ENCODE measurements at places on chromosomes 11 and 22.
A peak's percentile ranks its signal among the peaks of the same experiment; 100 is the strongest.

DNA sequence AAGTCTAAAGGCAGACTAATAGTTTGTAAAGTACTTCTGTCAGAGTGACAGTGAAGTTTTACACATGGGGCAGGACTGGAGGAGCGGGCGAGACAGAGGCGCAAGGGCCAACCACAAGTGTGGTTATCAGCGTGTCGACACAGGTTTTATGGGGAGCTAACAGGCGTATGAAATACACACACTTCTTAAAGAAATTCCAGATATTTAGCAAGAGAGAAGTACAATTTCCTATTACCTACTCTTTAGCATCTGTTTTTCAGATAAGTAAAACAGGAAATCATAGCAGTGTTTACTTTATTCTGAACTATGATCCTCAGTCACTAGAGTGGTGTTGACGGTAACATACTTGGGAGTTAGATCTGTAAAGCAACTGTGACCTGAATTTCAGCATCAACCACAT lies 22.5 kb downstream of the VSIG10L2 start:
- no peak for DNase-seq

GRCh38 chr11:111912535-111912934 lies at the start of gene HSPB2:
HSPB2 (plus strand) TSS chr11:111912734; CDS start chr11:111912830, 96 bp downstream.
- no peak for DNase-seq

GRCh38 chr11:36777311-36777710 lies 179.3 kb upstream of the RAG2 start:
- no peak for DNase-seq

- no peak for DNase-seq
Measured at GRCh38 chr11:116532066-116532465, 240.7 kb downstream of the BUD13 start.

- no peak for DNase-seq
Measured at GRCh38 chr22:35581023-35581413, 36.1 kb downstream of the MB start.

- no peak for DNase-seq
Measured at GRCh38 chr11:73244589-73245240, 26.6 kb downstream of the P2RY2 start.

GRCh38 chr11:84407091-84407490 lies 1120.9 kb upstream of the CCDC90B start:
- DNase-seq = no peak

DNA sequence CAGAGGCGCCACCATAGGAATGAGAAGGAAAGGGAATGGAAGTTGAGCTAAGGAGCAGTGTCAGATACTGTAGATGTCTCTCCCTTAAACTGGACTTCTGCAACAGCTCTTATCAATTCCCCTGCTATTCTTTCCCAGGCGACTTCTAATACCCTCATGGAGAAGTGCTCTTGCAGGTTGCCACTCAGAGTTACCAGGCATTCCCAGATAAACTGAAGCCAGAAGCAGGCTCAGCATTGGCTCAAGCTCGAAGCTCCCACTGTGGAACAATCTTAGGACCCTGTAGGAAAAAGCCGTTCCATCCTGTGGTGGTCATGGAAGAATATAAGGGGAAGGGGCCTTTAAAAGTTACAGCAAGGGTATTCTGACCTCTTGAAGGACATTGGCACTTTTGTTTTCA lies 208.7 kb upstream of the PLET1 start:
- no peak for DNase-seq

GRCh38 chr11:46445192-46445919 lies 53.8 kb upstream of the CHRM4 start:
- no peak for DNase-seq

GRCh38 chr11:119615882-119616196 lies 113.2 kb downstream of the NECTIN1 start:
- DNase-seq = no peak

DNA sequence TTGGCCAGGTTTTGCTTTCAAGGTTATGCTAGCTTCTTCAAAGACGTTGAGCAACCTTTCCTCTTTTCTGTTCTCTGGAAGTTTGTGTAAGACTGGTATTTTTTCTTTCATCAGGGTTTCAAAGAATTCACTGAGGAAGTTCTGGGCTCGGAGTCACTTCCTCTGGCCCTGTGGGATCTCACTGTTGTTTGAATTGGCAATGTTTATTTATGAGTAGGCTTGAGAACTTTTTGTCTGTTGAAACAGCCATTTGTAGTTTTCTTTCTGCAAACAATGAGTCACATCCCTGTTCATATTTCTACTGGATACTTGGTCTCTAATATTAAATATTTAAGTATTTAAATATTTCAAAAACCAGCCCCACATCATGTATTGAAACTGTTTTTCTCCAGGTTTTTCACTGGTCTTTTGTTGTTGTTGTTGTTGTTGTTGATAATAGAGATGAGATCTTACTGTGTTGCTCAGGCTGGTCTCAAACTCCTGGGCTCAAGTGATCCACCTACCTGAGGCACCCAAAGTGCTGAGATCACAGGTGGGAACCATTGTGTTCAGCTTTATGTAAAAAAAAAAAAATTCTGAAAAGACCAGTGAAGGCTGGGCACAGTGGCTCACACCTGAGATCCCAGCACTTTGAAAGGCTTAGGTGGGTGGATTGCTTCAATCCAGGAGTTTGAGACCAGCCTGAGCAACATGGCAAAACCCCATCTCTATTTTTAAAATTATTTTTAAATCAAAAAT lies 26.9 kb downstream of the SUSD2 start:
- DNase-seq = peak; percentile 49

- peak; percentile 78 for DNase-seq
Measured at GRCh38 chr11:86743223-86744118, 56.9 kb upstream of the PRSS23 start.

Data from HTR-8/SVneo (cell line).